CD4-positive, alpha-beta T cell (primary cell): ENCODE measurements at places on chromosomes 12 and 14.

- peak; percentile 25 for DNase-seq
Observed at GRCh38 chr14:65478596-65478995, 66.1 kb downstream of the FUT8 start.

DNA sequence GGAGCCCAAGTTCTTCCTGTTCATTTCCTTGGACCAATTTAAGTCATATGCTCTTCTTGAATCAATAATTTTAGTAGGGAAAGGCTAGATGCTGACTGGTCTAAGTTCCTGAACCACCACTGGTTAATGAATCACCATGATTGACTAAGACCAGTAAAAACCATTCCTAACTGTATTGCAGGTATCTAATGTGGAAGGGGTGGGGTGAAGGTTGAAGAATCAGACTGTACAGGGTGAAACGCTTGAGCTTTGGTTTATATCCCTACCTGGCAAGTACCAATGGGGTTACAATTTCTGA lies 100.1 kb downstream of the DYRK2 start:
- DNase-seq: no peak

GRCh38 chr14:36006623-36007022 lies 169.9 kb downstream of the PTCSC3 start:
- no peak for DNase-seq

- DNase-seq: no peak
Observed at GRCh38 chr12:88867510-88867909, 287.2 kb upstream of the KITLG start.

- DNase-seq: no peak
Observed at GRCh38 chr12:88063375-88063774, 34.2 kb upstream of the C12orf50 start.

- DNase-seq: no peak
Observed at GRCh38 chr14:30527196-30527595, 31.8 kb upstream of the G2E3 start.

DNA sequence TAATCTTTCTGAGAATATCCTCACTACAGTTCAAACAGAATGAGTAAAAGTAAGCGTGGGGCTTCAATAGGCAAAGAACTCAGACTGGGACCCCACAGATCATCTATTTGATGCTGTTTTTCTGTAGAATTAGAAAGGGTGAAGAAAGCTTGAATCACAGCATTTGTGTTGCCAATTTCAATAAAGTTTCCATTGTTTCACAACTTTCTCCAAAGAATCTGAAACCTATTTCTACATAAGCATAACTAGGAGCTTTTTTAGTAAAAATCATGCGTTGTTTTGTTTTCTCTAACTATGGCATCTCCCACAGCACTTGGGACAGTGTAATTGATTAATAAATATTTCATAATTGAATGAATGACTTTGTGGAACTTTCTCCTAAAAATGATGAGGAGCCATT lies 16.7 kb upstream of the NEDD1 start:
- no peak for DNase-seq

DNA sequence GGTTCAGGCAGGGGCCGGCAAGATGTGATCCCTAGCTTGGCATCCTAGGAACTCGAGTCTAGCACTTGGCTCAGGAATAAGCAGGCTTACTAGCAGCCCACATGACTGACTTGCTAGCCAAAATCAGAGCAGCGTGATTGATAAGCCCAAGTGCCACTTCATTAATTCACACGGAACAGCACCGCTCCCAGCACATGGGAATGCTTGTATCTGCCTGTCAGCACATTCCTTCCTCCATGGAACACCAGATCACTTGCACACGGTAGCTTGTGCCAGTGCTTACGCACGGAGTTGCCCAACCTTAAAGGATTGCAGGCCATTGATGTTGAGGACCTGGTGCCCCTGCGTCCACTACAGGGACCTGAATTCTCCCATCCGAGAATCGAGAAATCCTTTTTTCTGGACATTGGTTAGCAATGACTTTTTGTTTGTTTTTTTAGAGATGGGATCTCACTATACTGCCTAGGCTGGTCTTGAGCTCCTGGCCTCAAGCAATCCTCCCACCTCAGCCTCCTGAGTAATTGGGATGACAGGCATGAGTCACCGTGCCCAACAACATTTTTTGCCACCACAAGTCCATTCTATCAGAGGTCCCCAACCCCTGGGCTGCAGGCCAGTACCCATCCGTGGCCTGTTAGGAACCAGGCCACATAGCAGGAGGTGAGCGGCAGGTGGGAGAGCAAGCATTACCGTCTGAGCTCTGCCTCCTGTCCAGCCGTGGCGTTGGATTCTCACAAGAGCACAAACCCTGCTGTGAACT lies 30.6 kb upstream of the TSPAN9 start:
- DNase-seq: no peak

DNA sequence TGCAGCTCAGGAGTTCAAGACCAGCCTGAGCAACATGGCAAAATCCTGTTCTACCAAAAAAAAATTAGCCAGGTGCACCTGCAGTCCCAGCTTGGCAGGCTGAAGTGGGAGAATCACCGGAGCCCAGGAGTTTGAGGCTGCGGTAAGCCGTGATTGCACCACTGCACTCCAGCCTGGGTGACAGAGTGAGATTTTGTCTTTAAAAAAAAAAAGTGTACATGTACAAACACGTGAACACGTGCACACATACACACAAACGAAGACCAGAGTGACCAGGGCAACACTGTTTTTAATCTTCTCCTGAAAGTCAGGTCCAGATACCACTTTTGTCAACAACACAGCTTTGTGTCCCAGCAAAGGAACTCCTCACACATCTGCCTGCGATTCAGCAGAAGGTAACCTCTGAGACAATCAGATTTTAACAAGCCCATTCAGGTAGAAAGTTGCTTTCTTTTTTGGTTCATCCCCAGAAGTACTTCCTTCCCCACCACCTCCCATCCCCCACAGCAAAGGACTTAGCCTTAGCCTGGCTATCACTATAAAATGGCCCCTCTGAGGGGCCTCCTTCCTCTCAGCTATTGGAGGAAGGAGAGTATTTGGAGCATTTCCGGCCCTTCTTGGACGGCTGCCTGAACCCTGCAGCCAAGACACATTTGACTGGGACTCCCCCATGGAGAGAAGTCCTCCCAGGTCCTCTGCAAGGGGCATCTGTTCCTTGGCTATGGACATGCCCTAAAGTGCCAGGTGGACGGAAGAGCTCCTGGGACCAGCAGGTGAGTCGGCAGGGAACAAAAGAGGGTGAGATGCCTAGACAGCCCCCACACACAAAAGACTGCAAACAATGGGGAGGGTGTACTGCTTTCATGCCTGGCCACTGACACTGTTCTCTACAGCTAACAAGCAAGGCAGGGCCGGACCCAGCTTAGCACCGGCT lies 9.8 kb downstream of the CTDSP2 start:
- DNase-seq: no peak

DNA sequence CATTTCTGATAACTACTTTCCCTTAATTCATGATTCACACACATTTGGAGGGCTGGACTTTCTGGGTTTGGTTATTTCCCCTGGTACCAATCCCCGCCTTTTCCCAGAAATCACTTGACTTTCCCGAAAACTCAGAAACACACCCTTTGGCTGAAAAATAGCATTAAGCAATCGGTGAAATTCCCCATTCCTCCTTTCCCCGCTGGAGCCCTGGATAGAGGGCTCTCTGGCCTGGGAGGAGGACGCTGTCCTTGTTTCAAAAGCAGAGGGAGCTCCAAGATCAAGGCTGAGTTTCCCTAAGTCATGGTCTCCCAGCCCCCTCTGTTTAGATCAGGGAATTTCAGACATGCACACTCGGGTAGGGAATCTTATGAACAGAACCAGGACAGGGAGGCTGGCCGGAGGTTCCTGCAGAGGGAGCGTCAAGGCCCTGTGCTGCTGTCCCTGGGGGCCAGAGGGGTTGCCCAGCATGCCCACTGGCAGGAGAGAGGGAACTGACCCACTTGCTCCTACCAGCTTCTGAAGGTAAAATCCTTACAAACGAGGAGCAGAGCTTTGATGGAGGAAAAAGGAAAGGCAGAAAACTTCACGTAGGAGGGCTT lies at the start of gene C1S:
C1S (plus strand) TSS at position 366 of the 602 bp plus-strand sequence. CDS start 1,195 bp downstream, outside the sequence.
- DNase-seq: no peak

DNA sequence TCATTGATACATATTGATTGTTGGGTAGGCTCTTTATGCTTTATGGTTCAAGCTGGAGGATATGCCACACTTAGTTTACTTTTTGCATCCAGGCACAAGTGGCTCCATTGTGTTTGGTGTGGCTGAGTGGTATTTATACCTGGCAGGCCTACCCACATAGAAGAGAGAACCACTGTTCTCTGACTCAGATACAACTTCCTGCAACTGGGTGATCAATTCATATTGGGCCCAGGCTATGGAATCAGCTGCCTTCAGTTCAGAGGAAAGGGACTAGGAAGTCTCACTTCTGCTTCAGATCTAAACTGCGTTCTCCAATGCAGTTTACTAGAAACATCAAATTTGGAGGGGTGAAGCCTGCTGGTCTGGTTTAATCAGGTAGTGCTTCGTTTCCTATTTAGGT lies 49.8 kb upstream of the LRRK2 start:
- no peak for DNase-seq

- DNase-seq: no peak
Observed at GRCh38 chr14:63478437-63478852, 64.7 kb downstream of the PPP2R5E start.

DNA sequence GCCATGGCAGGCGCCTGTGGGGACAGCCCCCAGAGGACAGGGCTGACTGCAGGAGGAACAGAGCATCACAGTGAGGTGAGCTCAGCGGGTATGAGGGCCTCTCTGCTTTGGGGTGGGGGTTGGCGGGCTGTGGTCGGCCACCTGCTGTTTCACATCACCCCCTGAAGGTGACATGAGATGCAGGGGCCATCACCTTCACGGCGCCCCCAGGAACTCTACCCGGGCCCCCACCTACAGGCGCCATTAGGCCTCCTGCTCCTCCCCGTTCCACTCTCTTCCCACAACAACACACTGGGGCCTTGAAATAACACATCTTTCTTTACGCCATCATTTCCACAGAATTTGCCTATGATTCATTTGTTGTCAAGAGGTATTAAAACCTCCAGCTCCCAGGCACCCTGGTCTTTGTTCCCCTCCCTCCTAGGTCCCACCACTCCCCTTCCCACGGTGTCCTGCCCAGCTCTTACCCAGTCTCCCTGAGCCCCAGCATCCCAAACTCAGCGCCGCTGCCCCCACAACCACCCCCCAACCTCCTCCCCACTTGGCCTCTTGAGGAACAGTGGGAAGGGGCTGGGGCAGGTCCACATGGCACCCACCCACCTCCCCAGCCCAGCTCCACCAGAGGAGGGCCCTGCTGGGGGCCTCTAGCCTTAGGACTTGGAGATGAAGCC lies 12.7 kb upstream of the HDAC7 start:
- DNase-seq: no peak

GRCh38 chr14:99779751-99780150 lies 13.5 kb upstream of the EML1 start:
- DNase-seq: no peak

DNA sequence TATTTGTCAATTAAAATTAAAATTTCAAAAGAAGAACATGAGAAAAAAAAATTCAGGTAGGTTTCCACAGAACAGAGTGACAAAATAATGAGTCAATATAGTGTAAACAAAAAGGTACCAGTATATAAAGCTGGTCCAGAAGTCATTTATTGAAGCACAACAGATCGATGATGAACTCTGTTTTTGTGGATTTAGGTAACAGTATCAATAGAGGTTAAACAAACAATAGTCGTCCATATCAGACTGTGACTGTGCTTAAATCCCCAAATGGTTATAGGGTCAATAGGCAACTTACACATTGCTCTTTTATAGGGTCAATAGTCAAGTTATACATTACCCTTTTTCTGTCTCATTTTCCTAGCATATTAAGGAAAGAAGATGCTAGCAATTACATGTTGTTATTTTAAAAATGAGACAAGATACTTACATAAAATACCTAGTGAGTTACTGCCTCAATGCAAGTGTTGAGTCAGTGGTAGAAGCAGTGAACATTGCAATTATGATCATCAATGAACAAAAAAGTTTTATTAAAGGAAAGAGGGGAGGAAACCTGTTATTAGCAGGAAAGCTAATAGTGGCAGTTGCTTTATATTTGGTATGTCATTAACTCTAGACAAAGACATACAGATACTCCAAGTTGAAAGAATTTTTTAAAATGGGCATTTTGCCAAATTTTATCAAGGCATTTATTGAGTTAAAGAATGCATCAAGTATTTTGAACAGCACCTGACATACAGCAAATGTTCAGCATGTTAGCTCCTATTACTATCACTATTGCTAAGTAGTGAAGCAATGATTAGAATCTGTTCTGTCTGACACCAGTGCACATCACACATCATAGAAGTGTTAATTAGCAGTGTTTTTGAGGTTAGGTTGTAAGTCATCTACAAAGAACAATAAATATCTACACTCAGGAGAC lies 102.9 kb downstream of the CCER1 start:
- no peak for DNase-seq

DNA sequence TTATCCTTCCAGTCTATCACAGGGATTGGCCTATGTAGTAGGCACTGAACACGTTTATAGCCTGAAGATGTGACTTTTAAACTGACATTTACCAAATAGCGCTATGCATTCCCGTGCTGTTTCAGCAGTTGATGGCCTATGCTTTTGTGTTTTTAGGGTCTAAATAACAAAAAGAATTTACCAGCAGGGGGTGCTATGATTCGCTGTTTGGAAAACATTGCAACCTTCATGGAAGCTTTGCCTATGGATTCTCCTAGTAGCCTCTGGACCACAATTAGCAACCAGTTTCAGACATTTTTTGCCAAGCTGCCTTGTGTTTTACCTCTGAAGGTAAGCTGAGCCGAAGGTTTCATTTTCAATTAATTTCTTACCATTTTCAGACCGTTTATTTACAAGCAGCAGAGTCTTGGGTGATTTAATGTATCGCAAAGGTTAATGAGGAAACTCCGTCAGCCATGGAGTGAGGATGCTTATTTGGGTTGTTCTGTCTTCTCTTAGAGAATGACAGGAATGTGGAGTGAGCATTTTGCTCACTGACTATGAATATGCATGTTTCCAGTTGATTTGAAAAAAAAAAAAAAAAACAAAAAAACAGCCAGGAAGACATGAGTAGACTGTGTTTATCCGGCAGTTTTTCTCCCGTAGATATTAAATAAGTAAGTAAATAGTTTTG lies 133.1 kb downstream of the PRIMA1 start:
- no peak for DNase-seq

GRCh38 chr14:65703996-65704395 lies 291.5 kb downstream of the FUT8 start:
- DNase-seq: no peak
